Cortex of kidney (tissue), 1 donor: ENCODE measurements at places on chromosomes 2 and 18.

- DNase-seq, result no peak
Observed at GRCh38 chr2:121969166-121969565, 213.7 kb downstream of the TSN start.

DNA sequence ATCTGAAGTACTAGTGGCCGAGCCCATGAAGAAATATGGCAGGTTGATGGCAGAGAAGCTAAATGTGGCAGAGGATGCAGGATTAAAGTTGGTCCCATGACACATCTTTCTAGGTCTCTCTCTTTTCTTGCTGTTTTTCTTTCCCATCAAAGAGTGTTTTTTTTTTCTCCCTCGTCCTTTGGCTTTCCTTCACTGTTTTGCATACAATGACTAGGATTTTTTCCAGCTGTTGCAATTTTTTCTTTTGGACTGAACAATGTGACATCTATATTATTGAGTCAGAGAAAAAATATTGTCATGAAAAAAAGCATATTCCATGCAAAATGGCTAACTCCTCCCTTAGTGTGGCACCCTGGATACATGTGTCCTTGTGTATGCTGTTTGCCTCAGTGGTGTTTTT lies 939.5 kb upstream of the FANCL start:
- DNase-seq, result no peak

- DNase-seq, result no peak
Observed at GRCh38 chr2:760001-760400, 82.8 kb upstream of the TMEM18 start.

DNA sequence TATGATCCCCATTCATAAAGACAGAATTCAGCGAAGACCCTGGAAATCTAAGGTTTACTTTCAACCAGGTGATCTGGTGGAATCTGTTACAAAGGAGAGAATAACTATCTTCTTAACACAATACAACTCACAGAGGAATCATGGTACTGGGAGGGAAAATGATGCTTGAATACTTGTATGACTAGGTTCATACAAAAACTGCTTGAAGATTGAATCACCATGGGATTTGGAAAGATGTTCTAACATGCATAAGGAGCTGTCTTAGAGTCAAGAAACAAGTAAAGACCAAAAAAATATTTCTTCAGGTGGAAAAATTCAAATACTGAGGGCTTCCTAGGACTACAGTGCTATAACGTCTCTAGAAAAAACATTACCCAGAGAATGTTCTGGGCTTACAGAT lies 32.2 kb downstream of the COL5A2 start:
- no peak for DNase-seq

DNA sequence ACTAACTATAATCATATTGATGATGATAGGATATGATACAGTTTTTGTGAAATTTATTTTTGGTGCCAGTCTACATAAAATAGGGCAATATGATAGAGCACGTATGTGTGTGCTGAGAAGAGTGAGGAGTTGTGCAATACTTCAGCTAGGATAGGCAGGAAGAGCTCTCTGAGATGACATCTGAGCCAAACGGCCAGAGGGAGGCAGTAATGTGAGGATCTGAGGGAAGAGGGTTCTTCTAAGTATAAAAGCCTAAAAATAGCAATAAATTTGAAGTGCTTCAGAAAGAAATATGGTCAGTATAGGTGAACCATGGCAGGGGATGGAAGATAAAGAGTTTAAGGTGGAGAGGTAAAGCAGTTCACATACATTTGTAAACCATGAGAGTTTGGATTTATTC lies 102.5 kb downstream of the OLA1 start:
- DNase-seq, result no peak

- no peak for DNase-seq
Observed at GRCh38 chr18:53457068-53457467, 767.4 kb downstream of the MBD2 start.

DNA sequence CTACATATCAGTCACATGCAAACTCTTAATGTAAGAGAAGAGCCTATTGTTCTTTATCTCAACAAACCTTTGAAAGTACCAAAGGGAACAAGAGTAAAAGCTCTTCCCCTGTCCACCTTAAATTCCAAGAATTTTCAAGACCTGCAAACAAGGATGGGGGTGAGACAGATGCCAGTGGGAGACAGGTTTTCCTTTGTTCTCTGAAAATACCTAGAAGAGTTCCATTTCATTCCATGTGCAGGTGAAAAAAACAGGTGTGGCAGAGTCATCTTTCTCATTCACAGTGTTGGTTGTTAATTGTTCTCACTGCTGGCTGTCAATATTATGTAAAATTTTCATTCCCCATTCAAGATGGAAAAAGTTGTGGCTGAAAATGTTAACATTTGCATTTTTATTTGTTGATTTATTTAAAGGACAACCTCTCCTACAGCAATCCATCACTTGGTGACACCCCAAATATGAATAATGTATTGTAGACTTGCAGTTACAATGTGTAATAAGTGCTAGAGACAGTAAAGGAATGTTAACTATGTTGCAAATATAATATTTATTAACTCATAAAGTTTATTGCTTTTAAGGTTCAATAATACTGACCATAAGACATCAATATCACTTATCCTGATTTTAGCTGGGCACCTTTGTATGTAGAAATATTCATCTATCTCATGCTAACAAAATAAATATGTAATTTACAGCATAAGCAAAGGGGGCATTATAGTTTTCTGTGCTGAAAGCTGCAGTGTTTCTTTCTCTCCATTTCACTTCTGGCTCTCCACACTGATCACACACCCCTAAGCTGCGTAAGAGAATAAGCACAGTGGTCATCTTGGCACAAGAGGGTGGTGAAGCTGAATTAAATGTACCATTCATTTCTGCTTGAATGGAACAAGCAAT lies 347.0 kb downstream of the KIAA1328 start:
- no peak for DNase-seq

DNA sequence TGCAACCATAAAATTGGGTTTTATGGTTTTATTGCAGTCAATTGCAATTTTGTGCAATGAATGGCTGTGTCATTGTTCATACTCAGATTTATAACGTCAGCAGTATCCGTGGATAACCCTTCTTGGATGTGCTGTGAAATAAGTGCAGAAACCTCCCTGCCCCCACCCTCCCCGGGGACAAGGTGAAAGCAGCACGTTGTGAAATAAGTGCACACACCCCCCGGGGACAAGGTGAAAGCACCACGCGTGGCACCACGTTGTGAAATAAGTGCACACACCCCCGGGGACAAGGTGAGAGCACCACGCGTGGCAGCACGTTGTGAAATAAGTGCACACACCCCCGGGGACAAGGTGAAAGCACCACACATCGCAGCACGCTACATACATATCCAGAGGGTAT lies 93.6 kb upstream of the NFATC1 start:
- no peak for DNase-seq

GRCh38 chr2:224220586-224221255 lies 181.2 kb downstream of the FAM124B start:
- DNase-seq, result no peak

GRCh38 chr18:58025733-58026132 lies 18.3 kb upstream of the NEDD4L start:
- no peak for DNase-seq

DNA sequence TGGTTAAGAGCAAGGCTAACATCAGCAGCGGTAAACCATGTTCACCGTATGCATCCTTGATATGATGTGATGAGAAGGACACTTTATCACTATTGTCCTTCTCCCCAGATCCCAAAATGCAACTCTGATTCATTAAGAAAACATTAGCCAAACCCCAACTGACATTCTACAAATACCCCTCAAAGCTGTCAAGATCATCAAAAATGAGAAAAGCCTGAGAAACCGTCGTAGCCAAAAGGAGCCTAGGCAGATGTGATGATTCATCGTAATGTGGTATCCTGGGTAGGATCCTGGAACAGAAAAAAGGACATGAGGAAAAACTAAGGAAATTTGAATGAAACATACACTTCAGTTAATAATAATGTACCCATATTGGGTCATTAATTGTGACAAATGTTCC lies 67.3 kb upstream of the ST6GAL2 start:
- DNase-seq, result no peak

DNA sequence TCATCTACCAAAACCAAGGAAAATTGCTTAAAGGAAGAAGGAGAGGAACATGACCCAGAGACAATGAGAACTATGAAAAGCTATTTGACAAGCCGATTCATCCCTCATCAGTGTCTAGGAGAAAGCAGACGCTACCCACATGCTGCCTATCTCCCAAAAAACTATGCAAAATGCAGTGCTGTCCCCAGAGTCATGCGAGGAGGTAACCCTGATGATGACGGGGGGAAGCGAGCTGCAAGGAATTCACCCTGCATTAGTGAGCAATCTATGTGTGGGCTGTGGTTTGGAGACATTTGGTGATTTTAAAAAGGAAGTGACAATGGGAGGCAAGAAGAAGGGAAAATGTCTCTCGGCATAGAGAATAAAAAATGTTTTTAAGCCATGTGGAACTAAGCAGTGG lies 472.7 kb downstream of the CMPK2 start:
- no peak for DNase-seq

- DNase-seq, result no peak
Observed at GRCh38 chr18:78232196-78232595, 747.4 kb upstream of the SALL3 start.

- no peak for DNase-seq
Observed at GRCh38 chr18:22084547-22084946, 84.8 kb upstream of the GATA6 start.

DNA sequence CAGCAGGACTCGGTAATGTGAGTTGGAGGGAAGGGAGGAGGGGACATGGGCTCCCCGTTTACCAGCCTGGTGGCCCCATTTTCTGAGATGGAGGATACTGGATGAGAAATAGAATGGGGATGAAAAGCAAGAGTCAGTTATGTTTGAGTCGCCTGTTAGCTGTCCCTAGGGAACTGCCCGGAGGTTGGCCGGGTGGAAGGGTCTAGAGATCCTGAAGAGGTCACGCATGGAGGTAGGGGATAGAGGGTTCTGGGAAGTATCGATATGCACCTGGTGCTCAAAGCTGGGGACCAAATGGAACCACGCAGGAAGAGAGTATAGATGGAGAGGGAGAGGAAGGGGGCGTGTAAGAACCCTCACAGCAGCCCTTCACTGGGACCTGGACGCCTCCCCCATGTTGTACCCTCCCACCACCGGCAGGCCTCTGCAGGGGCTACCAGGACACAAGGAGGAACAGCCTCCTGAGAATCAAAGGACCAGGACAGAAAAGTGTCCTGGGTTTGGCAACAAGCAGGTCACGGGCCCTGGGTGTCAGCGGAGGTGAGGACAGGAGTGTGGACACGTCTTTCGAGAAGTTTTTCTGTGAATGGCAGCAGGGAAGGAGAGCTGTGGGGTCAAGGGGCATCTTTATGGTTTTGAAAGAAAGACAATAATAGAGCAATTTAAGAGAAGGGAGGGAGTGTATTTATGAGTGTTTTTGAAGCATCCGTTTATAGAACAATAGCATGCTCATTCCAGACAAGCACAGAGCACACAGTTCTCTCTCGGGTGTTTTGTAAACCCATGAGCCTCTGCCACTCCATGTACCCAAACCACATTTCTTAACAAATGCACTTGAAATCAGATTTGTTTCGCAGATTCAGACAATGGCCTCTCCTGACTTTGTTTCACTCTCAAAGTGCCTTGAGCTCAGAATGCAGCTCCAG lies 132.2 kb downstream of the SMAD7 start:
- DNase-seq, result no peak

DNA sequence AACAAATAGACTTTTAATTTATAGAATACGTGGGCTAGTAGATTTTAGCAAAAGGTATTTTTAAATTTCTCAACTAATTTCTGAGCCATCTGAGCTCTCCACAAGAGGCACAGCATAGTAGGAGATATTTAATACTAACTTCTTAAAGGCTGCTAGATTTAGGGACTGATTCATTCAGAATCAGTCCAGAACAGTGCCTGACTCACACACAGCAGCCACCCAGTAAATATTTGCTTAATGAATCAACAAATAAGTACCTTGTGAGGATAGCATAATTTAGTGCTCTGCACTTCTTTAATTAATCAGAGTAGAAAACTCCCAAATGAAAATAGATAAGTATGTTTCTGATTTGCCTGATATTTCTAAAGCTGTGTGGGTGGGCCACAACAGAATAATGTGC lies 35.6 kb upstream of the SYT4 start:
- DNase-seq, result no peak

DNA sequence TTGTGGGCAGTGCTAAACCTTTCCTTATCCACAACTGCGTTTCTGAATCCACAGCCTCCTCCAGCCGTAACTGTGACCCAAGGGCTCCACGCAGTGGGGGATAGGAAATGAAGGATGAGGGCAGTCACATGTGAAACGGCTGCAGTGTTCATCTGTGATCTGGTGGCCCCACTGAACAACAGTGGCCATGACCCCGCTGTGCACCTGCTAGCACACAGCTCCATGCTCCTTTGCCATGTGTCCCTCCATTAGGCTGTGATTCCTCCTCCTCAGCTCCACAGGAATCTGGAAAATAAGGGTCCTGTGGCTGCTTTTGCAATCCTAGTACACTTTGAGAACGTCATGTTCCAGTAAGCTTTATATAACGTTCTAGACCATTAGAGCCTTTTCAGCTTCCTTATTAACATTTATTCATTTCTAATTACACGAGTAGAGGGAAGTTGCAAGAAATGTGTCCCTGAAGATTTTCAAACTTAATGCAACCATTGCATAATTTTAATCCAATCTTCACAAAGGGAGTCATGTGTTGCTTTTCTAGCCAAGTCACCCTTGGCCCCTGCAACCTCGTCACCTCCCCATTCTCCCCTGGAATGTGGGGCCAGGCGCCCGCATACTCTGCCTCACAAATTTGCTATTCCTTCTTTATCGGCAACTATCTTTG lies 7.1 kb upstream of the NAPG start:
- no peak for DNase-seq

DNA sequence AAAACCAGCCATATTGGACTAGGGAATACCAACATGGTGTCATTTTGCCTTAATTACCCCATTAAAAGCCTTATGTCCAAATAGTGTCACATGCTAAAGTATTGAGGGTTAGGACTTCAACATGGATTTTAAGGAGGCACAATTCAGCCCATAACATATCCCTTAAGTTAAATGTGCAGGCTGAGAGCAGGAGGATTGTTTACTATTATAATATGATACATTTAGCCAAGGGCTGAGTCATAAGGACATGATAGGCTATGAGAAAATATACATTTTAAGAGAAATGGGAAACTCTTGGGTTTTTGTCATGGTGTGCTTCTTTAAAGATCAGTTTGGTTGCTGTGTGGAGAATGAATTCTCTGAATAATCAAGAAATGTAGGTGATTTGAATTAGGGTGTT lies 136.8 kb downstream of the RDH14 start:
- no peak for DNase-seq

GRCh38 chr2:221567231-221567760 lies 4.8 kb downstream of the EPHA4 start:
- DNase-seq, result no peak

DNA sequence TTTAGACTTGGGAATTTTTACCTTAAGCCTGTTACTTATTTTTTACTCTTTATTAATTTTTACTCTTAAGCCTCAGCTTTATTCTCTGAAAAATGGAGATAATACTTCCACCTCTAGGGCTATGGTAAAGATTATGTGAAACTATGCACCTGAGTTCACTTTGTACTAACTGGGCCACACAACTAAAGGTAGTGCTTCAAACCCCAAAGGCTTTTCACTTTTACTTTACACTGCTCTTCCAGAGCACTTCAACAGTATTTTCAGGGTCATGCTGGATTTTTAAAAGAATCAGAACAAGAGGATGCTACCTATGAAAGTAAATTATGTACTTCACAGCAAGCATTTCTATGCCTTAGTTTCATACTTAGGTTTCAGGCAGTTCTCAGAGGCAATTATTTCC lies 27.8 kb downstream of the MEX3C start:
- no peak for DNase-seq

- no peak for DNase-seq
Observed at GRCh38 chr2:230318190-230319121, 8.5 kb upstream of the SP140L start.

- DNase-seq, result no peak
Observed at GRCh38 chr2:152154462-152154861, 21.1 kb downstream of the STAM2 start.
